MV-4-11 (cell line): ENCODE measurements at places on chromosomes 7 and 10.

DNA sequence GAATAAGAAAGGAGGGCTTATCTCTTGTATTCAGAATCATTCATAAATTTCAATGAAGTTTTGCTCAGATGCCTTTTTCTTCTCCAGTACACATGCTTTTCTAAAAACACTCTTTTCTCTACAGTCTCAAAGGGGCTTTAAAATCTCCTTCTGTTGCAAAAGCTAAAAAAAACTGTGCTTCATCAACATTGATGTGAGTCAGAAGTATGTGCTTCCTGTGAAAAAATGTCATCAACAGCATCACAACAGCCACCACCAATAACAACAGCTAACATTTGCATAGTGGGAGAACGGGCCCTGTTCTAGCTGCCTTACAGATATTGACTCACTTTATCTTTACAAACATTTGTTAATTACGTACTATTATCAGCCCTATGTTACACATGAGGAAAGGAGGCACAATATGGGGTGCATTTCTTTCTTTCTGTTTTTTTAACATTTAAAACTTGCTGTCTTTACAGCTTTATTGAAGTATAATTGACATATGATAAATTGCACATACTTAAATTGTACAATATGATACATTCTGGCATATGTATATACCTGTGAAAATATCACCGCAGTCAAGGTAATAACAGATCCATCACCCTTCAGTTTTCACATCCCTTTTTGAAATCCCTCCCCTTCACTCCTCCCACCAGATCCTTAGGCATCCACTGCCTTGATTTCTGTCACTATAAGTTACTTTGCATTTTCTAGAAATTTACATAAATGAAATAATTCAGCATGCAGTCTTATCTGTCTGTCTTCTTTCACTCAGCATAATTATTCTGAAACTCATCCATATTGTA lies 1605.4 kb upstream of the LRRTM3 start:
- DNase-seq: no peak

DNA sequence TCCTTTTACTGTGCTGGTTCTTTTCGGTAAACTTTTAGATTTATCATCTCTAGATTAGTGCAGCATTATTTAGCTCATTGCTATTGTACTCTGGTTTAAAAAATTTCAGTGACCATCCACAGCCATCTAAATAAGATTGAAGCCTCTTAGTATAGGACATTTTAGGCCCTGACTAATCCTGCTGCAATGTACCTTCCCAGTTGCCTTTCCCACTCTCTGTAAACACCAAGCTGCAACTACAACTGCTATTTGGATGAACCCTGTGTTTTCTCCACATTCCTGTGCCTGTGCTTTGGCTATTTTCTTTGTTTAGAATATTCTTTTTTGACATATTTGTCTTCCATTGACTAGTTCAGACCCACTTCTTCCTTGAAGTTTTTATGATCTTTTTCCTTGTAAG lies 314.6 kb downstream of the AUTS2 start:
- DNase-seq: no peak

GRCh38 chr7:99211241-99211602 lies 3.3 kb upstream of the KPNA7 start:
- no peak for DNase-seq

GRCh38 chr10:3196958-3197347 lies 24.4 kb upstream of the PITRM1 start:
- DNase-seq: no peak
